ENCODE measurements at places on chromosomes 6 and 20.

DNA sequence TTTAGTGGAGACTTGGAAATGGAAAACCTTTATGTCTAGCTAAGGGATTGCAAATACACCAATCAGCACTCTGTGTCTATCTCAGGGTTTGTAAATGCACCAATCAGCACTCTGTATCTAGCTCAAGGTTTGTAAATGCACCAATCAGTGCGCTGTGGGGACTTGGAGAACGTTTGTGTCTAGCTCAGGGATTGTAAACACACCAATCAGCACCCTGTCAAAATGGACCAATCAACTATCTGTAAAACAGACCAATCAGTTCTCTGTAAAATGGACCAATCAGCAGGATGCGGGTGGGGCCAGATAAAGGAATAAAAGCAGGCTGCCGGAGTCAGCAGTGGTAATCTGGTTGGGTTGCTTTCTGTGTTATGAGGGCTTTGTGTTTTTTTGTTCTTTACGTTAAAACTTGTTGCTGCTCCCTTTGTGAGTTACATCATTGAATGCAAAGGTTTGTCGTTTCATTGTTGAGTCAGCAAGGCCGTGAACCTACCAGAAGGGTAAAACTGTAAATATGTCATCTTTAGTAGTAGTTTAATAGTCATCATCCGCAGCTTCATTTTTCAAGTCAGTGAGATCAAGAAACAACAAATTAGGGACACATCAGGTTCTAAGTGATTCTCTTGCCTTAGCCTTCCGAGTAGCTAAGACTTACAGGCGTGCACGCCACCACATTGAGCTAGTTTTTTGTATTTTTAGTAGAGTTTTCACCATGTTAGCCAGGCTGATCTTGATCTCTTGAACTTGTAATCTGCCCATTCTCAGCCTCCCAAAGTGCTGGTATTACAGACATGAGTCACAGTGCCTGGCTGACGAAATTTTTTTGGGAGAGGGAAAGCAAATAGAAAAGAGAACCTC lies 22.7 kb upstream of the NUP153 start:
- DNase-seq, result no peak

DNA sequence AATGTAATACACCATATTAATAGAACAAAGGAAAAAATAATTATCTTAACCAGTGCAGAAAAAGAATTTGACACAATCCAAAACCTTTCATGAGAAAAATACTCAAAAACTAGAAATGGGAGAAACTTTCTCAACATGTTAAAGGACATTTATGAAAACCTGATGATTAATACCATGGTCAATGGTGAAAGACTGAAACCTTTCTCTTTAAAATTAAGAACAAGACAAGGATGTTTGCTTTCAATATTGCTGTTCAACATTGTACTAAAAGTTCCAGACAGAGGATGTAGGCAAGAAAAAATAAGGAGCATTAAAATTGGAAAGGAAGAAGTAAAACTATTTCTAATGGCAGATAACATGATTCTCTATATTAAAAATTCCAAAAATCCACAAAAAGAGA lies 981.3 kb upstream of the FLRT3 start:
- DNase-seq, result no peak

DNA sequence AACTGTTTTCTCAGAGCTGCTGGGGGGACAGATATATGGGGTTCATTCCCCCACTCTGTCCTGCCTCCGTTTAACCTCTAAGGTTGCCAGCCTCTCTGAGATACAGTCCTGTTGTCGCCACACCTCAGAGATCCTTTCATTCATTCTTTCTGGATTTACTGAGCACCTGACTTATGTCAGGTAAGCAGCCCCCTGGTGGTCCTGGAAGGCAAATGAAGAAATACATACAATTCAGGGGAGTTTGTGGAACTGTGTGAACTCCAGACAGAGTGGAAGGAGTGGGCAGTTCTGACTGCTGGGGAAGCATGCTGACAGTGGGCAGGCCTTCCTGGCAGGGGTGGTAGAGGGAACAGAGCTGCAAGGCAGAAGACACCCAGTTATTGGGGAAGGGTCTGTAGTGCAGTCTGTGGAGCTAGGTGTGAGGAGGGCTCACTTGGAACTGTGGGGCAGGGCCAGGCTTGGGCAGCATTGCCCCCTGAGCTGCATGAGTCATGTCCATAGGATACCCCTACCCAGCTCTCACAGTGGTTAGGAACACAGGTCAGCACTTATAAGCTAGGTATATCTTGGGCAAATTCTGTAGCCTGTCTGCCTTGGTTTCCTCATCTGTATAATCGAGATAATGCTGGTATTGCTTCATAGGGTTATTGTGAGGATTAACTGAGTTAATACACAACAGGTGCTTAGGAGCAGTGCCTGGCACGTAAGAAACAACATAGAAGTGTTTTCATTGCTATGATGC lies 12.8 kb upstream of the SGK2 start:
- DNase-seq, result no peak

- no peak for DNase-seq
Observed at GRCh38 chr6:31621991-31622390, 1.5 kb downstream of the PRRC2A start.

- DNase-seq, result no peak
Observed at GRCh38 chr6:121285041-121285440, 49.2 kb downstream of the TBC1D32 start.

GRCh38 chr6:31651602-31652191 lies 764 bp downstream of the BAG6 start:
- DNase-seq, result peak; percentile 67

- DNase-seq, result no peak
Observed at GRCh38 chr6:37288247-37288646, 30.3 kb upstream of the TMEM217 start.

All from DMS79 (cell line).